ENCODE measurements at places on chromosomes 11 and 22. TPM values are rescaled to one million over a fixed set of nuclear protein-coding genes. Genes with fewer than 3 reads are reported as not detected.
A peak's percentile ranks its signal among the peaks of the same experiment; 100 is the strongest.

DNA sequence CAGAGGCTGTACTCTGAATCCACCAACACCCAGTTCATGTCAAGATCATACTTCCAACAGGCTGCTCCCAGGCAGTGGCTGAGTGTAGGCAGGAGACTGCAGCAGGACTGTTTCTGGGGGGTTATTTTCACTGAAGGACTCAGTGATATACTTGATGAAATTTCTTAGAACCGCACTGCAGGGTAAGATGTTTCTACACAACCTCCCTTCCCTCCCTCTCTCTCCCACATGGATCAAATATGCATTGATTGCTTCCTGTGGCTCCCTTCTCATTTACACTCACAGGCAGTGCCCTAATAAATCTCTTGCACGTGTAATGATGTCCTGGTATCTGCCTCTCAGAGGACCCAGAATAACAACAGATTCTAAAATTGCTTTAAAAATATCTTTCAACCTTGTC, 251.3 kb upstream of the CCDC179 start:
- no peak for DNase-seq

Gene SULT4A1
- total RNA-seq, result 8.4 TPM

- DNase-seq, result peak; percentile 79
These were observed 25.7 kb upstream of the CTR9 start for GRCh38 chr11:10725114-10725906.

Gene DBX1
- total RNA-seq, result not detected

DNA sequence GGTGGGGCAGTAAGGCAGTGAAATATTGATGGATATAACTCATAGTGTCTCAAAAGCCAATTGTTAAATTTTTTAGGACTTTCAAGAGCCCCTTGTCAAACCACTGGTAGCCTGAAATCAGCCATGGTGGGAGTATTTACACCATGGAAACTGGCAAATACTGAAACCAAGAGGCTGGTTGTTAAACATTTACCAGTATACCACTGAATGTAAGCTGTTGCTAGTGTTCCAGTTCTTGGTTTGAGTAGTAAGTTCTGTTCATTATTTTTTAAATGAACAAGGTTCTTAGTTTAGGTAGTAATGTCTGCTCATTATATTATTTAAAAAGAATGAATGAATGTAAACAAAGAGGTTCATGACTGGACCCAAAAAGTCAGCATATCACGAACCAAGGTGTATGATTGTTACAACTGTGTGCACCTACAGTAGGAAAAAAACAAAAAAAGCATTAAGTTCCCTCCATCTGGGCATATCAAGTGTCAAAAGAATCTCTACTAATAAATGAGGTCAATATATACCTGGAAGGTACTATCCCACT, 4.5 kb upstream of the EIF3F start:
- DNase-seq, result no peak

All from HCT116 (cell line).